Stimulated activated CD4-positive, alpha-beta T cell treated with anti-CD3 and anti-CD28 coated beads, Interleukin-4, amount 100 ng/mL, for 4 hours (primary cell): ENCODE measurements at places on chromosomes 1 and 21.
A peak's percentile ranks its signal among the peaks of the same experiment; 100 is the strongest.

- peak; percentile 29 for DNase-seq
These were observed at the start of gene MCOLN2 for GRCh38 chr1:84996846-84997666. Gene MCOLN2 (minus strand): TSS chr1:84997113. CDS start chr1:84996872, 241 bp downstream.

- no peak for DNase-seq
These were observed 12.5 kb downstream of the AGT start for GRCh38 chr1:230701434-230701833.

DNA sequence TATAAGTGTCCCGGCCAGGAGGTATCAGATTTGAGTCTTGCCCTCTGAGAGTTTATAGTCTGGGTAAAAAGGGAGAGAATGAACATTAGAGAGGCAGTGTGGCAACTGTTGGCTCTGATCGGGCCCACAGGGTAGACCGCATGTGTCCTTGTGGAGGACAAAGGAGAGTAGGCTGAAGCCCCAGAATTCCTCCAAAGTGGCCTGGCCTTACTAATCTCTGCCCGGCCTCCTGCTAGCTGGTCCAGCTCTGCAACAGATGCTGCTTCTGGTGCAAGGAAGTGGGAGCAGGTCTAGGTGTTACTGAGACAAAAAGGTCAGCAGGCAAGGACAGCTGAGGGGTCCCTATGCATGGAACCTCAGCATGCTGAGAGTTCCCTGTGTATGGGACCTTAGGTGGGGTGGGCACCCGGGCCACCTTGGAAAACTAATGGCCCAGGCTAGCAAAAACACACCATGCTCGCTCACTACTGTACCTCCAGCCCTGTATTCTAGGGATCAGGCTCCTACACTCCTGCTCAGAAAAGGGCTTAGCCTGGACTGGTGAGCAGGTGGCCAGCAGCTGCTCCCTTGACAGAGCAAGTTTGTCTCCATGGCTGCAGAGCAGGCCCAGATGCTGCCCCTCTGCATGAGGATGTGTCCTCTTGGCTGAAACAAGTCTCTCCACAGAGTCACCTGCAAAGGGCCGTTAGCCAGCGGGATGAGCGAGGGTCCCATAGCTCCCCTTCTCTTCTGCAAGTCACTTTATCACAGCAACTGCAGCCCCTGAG, 30.3 kb upstream of the RGS16 start:
- no peak for DNase-seq

DNA sequence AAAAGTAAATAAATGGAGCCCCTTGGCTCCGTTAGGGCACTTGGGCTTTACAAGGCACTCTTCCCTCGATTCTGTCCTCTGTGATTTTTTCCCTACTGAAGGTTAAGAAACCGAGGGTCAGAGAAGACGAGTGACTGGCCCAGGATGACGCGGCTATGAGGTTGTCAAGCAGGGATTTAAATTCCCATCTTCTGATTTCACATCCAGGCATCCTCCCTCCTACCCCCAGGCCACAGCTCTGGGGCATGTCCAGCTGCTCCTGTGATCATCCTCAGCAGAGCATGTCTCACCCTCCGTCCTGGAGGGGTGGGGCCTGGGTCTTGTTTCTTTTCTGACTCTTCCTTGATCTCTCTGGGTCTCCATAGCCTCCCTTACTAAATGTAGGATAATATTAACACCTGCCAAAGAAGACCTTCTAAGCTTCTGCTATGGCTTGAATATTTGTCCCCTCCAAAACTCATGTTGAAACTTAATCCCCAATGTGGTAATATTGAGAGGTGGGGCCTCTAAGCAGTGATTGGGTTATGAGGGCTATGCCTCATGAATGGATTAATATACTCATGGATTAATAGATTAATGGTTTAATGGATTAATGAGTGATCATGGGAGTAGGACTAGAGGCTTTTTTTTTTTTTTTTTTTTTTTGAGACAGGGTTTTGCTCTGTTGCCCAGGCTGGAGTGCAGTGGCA, 4.6 kb downstream of the CRYBG2 start:
- DNase-seq = no peak

GRCh38 chr1:50474859-50475809, 51.9 kb upstream of the DMRTA2 start:
- DNase-seq = no peak

DNA sequence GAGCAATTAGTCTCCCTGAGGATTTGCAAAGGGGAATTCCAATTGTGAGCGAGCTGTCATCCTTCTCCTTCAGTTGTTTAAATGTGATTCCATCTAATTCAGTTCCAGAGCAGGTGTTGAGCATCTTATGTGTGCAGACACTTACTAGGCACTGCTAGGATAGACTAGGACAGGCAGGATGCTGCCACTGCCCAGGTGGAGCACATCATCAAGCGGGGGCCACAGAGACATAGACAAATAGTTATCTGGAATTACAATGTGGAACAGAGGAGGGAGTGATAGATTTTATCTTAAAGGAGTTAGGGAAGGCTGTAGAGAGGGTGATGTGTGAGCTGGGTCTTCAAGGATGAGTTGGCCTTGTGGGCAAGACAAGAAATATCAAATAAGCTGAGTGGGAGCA, 55.9 kb downstream of the CDC7 start:
- no peak for DNase-seq

- DNase-seq = no peak
These were observed 21.8 kb downstream of the MMEL1 start for GRCh38 chr1:2611031-2611501.

DNA sequence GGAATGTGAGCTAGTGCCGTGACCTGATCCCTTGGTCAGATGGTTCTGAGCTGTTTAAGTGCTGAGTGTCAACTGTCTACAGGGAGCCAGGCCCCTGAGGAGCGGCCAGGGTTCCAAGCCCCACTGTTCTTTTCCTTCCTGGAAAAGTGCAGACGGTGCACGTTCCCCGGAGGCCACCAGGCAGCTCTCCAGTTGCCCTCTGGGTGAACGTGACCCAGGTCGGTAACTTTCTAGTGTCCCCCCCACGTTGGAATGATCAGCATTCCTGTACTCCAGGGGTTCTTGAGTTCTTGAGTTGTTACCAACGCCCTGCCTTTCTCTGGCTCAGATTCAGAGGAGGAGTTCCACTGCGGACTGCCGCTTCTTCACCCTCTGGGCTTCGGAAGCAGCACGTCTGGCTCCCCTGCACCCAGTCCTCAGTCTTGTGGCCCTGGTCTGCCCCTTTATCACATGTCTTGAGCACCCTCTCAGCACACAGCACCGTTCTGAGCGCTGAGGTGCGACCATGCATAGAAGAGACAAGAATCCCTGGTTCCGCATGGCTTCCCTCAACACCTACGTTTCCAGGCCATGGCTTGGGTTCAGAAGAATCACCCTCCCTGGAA, 131.5 kb downstream of the DHRS3 start:
- no peak for DNase-seq

DNA sequence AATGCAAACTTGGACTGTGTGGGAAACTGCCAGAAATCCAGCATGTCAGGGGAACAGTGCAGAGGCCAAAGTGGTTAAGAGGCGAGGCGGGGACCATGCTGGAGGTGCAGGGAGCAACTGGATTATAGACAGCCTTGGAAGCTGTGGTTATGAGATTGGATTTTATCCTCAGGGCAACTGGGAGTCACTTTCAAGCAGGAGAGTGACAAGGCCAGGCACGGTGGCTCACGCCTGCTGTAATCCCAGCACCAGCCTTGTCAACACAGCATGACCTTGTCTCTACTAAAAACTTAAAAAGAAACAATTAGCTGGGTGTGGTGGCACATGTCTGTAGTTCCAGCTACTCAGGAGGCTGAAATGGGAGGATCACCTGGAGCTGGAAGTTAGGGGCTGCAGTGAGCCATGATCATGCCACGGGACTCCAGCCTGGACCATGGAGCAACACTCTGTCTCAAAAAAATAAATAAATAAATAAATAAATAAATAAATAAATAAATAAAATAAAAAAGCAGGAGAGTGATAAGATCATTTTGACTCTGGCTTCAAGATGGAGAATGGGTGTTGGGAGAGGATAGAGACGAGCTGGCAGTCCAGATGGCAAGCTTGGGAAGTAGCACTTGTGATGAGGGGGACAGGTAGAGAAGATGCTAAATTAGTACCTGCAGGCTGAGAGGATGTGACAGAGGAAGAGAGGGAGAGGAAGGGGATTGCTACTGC, 3.5 kb downstream of the HAPLN2 start:
- DNase-seq = no peak

DNA sequence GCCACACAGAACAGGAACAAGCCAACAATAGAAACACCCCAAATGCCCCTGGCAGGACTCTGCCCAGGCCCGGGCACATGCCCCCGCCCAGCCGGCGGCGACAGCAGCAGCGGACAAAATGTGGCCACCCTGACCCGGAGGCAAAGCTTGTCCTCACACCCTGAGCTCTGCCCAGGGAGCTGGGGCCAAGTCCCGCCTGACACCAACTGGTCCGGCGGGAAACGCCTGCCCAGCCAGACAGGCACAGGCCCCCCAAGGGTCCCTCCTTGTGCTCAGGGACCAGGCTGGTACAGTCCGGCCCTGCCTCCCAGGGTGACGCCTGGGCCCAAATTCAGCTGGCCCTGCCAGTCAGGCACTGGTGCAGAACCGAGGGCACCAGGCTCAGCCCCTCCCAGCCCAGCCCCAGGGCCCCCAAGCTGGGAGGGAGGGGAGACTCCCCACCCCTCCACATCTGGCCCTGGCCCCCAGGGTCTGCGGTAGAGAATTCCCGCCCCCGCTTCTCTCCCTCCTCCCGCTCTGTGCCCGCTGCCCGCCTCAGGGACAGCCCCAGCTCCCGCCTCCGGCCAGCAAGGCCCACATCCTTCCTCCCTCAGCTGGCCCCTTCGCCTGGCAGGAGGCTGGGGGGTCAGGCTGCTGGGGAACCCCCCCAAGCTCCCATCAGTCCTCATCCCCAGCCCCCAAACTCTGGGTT, 2.0 kb downstream of the AHDC1 start:
- no peak for DNase-seq

DNA sequence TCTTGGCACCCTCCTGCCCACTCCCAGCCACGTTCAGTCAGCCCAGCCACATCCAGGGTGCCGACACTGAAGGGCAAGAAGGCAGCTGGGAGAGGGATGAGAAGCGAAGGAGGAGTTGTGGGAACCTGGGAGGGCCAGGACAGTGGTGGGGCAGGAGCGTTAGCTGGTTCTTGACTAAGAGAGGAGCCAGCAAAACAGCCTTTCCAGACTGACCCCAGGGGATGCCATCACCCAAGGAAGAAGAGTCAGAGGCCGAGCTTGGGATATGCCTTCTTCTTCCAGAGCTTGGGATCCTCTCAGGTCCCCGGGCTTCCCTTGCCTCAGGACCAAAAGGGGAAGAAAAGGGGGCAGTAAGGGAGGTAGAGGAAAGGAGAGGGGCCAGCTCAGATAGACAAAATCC, 7.2 kb downstream of the INKA2 start:
- no peak for DNase-seq

GRCh38 chr1:19824541-19824940, 9.5 kb upstream of the RNF186 start:
- no peak for DNase-seq

- peak; percentile 66 for DNase-seq
These were observed 84.4 kb downstream of the NKAIN1 start for GRCh38 chr1:31155216-31155806.

DNA sequence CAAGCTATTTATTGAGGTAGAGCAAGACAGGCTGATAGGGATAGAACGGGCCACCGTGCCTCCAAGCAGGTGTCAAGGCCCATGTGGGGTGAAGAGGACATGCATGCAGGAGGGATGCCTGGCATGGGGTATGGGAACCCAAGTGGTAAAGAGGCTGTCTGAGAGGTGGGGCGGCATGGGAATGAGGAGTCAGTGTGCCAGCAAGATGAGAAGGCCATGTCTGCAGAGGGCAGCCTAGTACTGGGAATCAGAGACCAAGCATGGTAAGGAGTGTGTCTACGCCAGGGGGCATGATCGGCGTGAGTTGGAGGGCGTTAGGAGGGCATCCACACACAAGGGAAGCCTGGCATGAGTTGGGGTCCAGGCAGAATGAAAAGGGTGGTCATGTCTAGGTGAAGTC, 303.7 kb upstream of the PLD5 start:
- no peak for DNase-seq

GRCh38 chr1:185474440-185475149, 157.6 kb upstream of the IVNS1ABP start:
- DNase-seq = no peak
